ENCODE measurements at places on chromosomes 3 and 15.

DNA sequence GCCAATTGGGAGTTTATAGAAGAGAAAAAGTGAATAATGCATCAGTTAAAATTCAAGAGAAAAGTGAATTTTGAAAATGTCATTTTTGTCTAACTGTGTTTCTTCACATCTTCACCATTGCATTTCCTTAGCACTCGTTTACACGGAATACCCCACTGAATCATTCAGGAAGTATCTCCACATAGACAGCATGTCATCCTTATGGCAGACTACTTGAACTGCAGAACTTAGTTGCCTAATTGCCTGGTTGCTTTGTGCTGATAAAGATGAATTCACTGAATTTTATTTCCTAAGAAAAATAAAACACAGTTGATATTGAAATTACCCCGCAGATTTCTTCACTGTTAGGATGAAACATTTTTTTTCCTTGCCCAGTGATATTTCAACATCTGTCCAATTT lies 627.1 kb downstream of the ROBO1 start:
- no peak for DNase-seq

DNA sequence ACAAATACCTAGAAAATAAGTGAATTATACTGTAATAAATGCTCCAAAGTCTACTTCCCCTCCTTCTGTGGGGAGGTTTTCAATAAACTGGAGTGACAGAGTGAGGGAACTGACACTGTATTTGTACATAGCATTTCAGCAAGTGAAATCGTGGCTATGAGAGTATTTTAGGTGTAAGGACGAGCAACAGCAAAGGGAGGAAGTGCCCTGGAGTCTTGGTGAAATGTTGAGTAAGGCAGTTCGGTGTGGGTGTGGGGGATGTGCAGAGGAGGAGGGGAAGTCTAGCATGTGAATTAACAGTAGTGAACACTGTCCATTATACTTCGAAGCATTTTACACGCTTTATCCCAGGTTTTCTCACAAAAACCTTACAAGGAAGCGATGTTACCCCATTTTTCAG lies 18.1 kb upstream of the P2RY13 start:
- DNase-seq, result peak; percentile 62

DNA sequence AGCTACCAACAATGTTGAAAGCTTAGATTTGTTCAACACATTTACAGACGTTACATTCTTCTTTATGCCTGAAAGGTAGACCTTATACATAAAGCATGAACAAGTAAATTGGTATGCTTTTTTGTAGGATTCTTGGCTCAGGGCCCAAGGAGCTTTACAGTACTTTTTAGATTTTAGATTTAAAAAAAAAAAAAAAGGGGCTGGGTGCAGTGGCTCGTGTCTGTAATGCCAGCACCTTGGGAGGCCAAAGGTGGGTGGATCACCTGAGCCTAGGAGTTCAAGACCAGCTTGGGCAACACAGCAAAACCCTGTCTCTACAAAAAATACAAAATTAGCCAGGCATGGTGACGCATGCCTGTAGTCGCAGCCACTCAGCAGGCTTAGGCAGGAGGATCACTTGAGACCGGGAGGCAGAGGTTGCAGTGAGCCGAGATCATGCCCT lies 39.7 kb downstream of the MEF2A start:
- no peak for DNase-seq

DNA sequence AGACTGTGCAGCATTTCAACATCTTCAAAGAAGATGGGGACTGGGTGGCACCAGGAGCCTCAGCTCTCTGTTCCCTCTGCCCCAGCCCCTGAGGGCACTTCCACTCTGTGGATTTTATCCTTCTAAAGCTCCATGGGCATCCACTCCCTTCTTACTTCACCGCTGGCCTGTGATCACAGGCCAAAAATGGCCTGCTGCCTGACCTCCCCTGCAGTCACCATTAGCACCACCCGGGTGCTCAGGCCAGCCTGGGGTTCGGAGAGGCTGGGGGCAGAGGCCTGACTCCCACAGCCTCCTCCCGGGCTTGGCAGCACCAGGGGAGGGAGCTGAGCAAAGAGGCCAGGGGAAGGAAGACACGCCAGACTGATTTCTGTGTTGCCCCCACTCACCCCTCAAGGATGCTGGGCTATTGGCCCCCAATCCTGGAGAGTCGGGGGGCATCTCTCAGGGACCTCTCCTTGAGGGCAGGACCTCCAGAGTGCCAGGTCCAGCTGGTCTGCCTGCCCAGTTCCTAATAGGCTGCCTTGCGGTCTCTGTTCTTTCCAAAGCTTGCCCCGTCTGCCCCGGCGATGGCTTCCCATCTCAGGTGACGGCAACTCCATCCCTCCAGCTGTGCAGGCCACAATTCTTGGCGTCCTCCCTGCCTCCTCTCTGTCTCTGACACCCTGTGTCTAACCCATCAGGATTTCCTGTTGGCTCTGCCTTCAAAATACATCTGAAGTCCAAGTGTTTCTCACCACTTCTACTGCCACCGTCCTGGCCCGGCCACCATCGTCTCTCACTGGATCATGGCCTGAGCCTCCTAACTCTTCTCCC lies 67.1 kb downstream of the EXOG start:
- DNase-seq, result peak; percentile 49

DNA sequence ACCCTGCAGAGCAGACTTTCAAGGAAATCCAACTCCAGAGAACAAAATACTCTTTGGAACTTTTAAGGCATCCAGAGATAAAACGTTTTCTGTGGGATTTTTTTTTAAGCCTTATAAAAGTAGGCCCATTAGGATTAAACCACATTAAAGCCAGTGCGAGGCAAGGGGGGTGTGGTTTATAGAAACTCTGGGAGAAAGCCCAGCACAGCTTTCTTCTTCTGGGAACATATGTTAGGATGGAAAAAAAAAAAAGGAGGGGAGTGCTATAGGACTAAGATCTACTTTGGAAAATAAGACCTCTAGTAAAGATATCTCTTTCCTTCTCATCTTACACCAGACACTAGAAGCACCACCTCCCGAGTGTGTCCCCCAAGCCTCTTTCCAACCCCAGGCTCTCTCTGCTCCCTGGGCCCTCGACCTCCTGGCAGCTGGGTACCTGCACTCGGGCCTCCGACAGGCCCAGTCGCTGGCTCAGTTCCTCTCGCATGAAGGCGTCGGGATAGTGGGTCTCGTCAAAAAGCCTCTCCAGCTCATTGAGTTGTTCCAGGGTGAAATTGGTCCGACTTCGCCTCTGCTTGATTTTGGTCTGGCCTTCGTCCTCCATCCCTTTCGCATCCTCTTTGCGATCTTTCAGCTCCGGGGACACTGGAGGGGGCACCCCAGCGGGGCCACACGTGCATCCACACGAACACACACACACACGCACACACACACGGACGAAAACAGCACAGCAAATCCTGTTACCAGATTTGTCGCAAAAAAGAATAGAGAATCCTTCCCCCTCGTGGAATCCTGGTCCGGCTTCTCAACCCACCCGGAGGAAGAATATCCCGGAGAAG lies 3.8 kb downstream of the SHOX2 start:
- no peak for DNase-seq

GRCh38 chr3:9809615-9810432 lies at the start of gene TTLL3:
Gene TTLL3, plus strand, starts transcription at chr3:9810262. Its CDS starts 400 bp downstream, at chr3:9810662.
- peak; percentile 92 for DNase-seq

DNA sequence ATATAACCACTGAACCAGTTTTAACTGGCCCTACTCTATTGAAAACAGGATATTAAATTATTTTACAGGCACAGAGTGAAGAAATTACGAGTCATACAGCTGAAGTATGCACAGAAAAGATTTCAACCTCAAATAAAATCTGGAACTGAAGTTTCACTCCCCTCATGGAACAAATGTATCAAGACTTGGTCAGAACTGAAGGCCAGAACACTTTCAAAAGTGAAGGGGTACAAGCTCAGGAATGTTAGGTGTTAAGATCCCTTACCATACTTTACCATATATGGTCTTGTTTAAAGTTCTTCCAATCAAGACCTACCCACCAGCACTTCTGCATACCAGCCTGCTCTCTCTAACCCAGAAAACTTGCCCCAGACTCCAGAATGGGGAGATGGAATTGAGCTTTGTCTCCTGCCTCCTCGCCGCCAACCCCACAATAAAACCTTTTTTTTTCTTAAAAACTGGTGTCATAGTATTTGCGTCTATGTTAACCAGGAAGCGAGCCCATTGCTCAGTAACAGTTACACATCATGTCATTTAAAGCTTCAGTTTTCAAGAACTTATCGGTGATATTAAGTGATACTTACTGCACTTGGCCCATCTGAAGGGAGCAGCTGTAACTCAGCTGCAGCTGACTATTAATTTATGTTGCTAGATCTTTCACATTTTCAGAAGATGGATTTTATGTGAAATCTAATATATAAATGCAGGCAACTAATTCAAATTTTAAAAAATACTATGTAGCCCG lies 59.9 kb downstream of the OXSM start:
- no peak for DNase-seq

Measured in sigmoid colon (tissue), 7 donors.